Chondrocyte (in vitro differentiated cells): ENCODE measurements at places on chromosomes 7 and 10.

GRCh38 chr10:63166742-63167258, 33.7 kb downstream of the NRBF2 start:
- no peak for DNase-seq

GRCh38 chr10:132740588-132740987, 45.4 kb downstream of the NKX6-2 start:
- DNase-seq, result no peak

GRCh38 chr7:106346678-106347217, 62.0 kb upstream of the NAMPT start:
- no peak for DNase-seq

- no peak for DNase-seq
Observed at GRCh38 chr10:11730779-11731178, 11.4 kb upstream of the ECHDC3 start.

DNA sequence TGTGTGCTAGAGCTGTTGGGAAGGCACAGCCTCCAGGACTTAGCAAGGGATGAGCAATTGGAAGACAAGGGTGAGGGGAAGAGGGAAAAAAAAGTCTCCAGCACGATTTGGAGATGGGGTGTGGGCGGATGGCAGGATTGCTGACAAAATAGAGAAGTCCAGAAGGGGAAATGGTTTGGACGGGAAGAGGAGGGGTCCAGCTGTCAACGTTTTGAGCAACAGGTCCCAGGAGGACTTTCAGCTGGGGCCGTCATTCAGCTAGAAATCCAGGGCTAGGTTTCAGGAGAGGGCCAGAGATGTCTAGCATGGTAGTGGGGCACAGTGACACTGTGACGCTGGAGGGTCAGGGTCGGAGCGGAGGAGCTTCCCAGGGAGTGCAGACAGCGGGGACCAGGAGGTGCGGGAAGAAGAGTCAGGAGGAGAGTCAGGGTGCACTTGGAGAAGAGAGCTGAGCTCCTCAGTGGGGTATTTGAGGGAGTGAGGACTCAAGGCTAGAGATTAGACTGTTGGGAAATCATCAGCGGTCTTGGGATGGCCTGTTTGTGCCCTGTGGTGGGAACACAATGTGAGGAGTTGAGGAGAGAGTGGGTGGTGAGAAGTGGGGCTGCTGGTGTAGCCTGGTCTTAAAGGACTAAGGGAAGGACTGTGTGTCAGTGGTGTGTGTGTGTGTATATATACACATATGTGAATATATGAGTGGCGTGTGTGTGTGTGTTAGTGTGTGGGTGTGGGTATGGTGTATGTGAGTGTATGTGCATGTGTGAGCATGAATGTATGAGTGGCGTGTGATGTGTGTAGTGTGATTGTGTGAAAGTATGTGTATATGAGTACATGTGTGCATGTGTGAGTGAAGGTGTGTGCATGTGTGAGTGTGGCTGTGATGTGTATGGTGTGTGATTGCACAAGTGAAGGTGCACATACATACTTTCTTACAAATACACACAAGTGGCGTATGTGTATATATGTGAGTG, 3.8 kb downstream of the ZYX start:
- DNase-seq, result peak; percentile 56

- peak; percentile 51 for DNase-seq
Observed at GRCh38 chr7:131530137-131530536, 26.3 kb downstream of the PODXL start.

DNA sequence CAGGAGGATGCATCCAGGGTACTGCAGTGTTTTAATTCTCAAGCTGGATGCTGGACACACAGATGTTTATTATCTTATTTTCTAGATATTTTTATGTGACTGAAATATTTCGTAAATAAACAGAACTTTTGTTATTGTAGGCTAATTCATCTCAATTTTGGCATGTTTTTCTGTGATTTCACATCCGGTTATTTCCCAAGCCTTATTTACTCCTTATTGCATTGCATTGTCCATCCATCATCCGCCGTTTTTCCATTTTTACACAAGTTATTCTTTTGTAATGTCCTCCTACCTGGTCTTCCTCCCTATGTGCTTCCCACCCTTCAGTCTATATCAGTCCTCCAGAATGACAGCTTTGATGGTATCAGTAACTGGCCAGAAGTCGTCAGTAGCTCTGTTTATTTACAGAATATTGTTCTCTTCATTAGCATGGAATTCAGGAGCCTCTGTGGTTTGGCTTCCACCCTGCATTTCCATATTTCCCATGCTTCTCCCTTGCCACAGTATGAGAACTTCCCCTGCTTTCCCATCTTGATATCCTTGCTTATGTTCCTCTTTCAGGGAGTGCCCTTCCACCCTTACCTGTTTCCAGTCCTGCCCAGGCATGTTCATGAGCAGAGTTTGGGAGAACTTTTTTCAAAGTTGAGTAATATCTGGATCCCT, 16.1 kb downstream of the GNAI1 start:
- DNase-seq, result no peak

GRCh38 chr10:10394933-10395658, 622.6 kb upstream of the CELF2 start:
- no peak for DNase-seq

DNA sequence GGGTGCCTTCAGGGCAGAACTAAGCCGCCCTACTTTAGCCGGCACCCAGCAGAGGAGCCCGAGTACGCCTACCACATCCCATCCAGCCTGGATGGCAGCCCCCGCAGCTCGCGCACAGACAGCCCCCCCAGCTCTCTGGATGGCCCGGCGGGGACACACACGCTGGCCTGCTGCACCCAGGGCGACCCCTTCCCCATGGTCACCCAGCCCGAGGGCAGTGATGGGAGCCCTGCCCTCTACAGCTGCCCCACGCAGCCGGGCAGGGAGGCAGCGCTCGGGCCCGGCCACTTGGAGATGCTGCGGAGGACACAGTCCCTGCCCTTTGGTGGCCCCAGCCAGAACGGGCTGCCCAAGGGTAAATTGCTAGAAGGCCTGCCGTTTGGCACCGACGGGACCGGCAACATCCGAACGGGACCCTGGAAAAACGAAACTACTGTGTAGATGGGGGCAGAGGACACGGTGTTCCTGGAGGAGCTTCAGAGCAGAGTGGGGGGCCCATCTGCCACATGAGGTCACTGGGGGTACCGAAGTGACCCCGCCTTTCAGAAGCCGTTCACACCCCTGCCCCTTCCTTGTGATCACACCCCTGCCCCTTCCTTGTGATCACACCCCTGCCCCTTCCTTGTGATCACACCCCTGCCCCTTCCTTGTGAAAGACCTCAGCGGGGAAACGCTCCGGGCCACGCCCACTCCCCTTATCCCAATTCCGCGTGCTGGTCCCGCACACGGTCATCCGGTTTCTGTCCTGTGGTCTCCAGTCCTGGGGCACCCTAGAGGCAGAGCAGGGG, 30.8 kb upstream of the KNDC1 start:
- DNase-seq, result no peak

GRCh38 chr7:140008755-140009610, 53.8 kb downstream of the PARP12 start:
- no peak for DNase-seq

- no peak for DNase-seq
Observed at GRCh38 chr10:48464871-48465736, 139.8 kb downstream of the ARHGAP22 start.

GRCh38 chr10:61931620-61932332, 30.3 kb downstream of the ARID5B start:
- DNase-seq, result no peak

DNA sequence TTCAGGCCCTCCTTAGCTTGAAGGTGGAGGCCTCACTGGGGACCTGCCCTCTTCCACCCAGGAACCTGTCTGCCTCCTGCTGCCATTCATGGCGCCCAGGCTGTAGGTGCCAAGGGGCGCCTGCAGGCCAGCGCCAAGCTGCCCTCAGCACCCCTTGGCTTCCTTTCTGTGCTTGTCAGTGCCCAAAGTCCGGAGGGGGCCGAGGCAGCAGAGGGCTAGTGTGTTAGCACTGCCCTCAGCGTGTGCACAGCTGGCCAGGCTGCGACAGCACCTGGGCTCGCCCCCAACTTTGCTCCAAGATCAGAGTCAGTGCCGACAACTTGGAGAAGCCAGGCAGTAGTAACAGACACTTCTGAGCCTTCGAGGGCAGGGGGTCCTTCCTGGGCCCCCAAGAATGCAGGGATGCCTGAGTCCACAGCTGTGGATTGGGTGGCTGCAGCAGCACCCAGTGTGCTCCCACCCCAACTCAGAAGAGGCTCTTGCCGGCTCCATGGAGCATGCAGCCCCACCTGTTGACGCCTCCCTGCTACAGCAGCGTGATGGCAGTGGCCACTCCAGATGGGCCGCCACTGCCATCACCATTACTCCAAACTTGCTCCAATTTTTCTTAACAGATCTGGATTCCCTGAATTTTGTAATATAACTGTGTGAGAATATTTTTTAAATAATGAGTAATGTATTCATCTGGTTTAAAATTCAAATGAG, 41.7 kb downstream of the CACUL1 start:
- DNase-seq, result no peak

- no peak for DNase-seq
Observed at GRCh38 chr7:19663816-19664462, 44.9 kb downstream of the POLR1F start.

DNA sequence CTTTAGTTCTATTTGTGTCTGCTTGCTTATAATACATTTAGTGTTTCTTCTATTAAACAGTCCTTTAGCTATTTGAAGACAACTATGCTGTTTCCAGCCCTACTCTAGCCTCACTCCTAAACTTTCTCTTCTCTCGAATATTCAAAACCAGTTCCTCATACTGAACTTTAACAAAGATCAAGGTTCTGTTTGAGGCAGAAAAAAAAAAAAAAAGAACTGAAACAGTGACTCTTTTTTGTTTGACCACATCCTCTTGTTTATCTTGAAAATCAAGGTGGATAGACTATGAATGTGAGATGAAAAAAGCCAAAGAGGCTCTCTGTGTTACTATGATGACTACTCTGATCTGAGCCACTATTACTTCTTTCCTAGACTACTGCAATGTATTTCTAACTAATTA, 154.3 kb downstream of the ZNF365 start:
- no peak for DNase-seq

- DNase-seq, result no peak
Observed at GRCh38 chr7:20862554-20862953, 75.9 kb upstream of the SP8 start.

- no peak for DNase-seq
Observed at GRCh38 chr10:25130906-25131305, 43.9 kb upstream of the GPR158 start.

- DNase-seq, result no peak
Observed at GRCh38 chr7:146557971-146558469, 441.4 kb downstream of the CNTNAP2 start.

DNA sequence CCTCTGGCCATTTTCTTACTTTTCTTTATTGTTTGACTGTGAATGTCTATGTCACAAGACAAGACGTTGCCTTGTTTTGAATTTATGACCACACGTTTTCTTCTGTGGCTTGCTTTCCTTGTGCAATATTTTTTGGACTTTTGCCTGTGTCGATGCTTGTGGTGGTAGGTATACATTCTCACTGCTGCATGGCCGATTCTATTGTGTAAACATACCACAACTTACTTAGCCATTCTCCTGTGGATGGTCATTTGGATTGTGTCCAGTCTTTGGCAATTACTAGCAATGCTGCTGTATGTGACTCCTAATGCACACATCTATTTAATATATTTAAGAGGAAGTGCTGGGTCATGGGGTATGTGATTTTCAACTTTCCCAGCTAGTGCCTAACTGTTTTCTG, 18.0 kb upstream of the DLG5 start:
- no peak for DNase-seq

DNA sequence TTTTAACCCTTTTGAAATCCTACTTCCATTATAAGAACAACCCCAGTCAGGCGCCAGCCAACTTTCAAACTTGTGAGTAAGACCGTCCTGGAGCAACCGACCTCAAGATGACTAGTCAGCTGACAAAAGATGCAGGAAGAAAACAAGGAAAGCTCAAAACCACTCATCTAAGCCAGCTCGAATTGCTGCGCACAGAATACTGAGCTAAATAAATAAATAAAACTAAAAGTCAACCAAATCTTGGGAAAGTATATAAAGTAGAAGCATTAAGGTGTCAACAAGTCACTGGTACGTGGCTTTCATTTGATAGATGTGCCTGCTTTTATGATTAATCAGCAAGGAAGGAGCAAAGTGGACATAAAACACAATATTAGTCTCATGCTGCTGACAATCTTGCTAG, 1269.8 kb downstream of the XPNPEP1 start:
- DNase-seq, result no peak

GRCh38 chr7:12769444-12769843, 82.0 kb downstream of the ARL4A start:
- no peak for DNase-seq

DNA sequence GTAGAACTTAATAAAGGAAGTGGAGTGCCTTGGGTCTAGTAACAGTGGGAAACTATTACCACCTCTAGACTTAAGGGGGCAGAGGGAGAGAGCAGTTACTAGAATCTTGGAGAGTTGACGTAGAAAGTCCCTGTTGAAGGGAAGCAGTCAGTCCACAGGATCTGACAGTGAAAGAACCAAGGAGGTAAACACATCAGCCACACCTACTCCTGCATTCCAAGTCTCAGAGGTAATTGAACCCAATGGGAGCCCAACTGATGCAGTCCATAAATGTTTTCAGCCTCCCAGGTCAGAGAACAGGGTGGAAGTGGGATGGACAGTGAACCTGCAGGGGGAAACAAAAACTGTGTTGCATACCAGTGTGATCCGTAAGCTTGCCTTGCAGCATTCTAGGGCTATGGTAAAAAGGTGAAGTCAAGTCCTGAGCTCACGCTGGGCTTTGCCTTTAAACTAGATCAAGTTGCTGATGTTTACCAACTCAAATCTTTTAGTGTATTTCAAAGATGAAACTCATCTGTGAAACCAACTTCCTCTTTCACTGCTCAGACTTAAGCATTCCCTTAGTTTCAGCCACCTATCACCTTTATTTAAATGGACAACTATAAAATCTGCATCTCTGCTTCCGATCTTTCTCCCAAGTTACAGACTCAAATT, 57.2 kb downstream of the SLC16A12 start:
- DNase-seq, result no peak

DNA sequence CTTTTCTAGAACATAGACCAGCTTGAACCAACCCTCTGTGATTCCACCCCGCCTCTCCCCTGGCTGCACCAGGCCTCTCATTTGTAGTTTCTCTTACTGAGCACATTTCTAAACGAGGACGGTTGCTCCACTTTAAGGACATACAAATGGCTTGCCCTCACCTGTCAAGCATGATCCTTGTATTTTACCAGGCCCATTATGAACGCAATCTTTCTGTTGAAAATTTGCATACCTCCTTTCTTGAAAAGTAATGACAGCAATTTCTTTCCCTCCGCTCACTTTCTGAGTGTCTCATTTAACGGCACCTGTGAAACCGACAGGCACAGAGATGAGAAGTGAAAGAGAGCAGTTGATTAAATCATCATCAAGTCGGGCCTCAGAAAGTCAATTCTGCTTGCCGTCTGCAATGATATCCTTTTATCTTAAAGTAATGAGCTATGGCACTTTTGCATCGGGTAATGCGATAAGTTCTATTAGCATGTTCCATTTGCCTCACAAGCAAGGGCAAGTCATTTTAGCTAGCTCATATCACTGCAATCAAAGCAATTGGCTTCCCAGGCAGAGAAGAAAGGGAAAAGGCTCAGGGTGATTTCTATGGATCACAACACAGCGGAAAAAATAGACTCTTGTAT, 705.6 kb upstream of the GALNT17 start:
- DNase-seq, result no peak
